Stimulated activated CD4-positive, alpha-beta T cell treated with anti-CD3 and anti-CD28 coated beads, Interleukin-2, amount 100 ng/mL, for 24 hours (primary cell): ENCODE measurements at places on chromosomes 12 and 14.

DNA sequence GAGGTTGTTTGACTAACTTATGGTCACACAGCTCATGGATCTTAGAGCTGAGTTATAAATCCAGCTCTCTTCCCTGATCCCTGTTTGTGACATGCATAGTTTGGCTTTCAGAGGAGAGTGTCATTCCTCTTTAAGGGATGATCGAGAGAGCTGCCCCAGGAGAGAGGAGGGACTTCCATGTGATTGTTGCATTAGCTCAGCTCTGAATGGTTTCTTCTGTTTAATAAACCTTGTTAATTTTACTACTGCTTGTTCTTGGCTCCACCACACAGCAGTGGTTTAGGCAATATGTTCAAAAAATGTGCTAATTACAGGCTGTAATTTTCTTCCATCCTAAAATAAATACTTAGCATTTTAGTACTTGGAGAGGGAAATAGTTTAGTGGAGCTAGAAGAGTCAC lies 152.5 kb downstream of the C12orf75 start:
- no peak for DNase-seq

DNA sequence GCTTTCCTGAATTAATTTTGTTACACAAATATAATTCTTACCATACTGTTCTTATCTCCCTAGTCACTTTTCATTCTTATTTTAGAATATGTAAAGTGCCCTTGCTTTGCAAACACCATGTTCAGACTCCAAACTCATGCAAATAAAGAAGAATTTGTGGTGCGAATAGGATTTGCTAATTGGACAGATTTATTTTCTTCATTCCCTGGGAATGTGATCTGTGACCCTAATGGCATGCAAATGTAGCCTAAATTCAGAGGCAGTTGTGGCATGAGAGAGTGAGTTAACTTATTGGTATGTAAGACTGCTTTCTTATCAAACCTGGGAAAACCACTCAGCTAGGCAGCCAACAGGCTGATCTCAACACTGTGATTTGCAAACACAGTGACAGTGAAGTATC lies 10.0 kb downstream of the CAPZA3 start:
- DNase-seq, result no peak

- no peak for DNase-seq
Observed at GRCh38 chr12:96493106-96493505, 3.7 kb downstream of the CFAP54 start.

DNA sequence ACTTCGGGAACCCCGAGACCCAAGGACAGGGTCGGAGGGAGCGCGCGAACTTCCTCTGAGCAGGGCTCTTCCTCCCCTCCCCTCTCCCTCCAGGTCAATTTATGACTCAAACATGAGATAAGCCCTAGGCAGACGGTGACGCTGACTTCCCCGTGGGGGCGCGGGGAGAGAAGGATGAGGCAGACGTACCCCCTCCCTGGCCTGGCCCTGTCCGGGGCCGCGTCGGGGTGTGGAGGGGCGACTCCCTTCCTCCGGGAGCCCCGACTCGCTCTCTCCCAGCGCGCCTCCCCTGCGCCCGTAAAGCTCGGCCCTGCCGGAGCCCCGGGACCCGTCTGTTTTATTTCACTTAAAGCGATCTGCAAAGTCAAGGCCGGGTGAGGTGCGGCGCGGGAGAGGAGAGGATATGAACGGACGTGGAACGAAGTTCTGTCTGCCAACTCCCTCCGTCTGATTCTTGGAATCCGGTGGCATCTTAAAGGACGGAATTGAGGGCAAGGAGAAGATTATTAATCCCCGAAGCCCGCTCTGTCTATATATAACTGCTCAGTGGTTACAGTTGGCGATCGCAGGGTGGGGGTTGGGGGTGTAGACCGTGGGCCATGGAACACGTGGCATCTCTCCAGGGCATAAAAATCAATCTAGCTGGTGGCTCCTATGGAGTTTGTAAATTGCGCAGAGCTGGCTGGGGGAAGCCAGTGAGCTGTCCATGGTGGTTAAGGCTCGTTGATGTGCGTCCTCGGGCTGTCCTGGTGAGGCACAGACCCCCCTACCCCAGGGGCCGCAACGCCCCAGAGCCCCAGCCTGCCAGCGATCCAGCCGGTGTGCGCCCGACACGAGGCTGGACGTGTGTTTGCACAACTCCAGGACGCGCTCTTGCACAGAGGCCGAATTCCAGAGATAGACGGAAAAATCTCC lies 2.9 kb upstream of the PTHLH start:
- DNase-seq, result peak; percentile 26

DNA sequence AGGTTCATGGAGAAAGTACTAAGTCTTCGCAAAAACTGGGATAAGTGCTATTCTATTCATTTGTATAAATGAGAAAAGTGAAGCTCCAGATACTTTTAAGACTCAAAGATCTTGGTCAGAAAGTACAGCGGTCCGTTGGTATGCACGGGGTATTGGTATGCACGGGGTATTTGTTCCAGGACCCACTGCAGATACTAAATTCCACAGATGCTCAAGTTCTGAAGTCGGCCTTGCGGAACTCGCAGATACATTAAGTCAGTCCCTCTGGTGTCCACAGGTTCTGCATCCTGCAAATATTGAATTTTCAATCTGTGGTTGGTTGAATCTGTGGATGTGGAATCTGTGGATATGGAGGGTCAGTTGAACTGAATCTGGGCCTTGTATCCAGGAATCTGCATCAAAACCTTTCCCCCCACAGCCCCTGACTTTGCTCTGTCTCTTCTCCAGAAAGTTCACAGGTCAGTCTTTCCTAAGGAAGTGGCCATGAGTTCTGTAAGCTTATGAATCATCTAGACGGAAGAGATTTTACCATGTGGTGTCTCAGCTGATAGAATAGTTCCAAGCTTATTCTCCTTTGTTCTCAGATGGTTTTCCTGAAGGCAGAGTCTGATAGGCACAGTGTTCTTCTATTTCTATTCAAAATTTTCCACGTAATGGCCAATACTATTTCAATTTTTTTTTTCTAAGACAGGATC lies 274.7 kb downstream of the NEDD1 start:
- no peak for DNase-seq

GRCh38 chr12:80445083-80445793 lies 1.2 kb downstream of the PTPRQ start:
- DNase-seq, result no peak

DNA sequence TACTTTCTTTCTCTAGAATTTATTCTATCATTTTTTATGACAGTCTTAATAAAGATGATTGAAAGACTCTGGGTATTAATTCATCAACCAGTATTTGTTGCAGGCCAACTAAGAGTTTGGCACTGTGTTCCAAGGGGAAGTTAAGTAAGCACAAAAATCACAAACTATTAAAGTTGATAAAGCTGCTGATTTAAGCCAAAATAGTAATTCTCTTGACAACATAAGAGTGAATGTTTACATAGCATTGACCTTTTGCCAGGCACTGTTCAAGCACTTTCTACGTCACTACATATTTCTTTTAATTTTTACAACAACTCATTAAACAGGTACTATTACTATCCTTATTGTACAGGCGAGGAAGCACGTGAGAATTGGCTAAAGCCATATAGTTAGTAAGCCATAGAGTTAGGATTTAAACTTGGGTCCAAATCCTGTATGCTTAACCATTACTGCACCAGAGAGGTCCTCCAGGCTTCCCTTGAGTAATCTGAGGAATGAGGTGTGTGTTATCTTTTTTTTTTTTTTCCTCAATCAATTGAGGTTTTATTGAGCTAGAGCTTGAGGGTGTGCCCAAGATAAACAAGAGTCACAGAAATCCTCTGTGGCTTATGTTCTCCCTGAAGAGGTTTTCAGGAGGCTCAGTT lies 1009.6 kb downstream of the DIO2 start:
- no peak for DNase-seq

DNA sequence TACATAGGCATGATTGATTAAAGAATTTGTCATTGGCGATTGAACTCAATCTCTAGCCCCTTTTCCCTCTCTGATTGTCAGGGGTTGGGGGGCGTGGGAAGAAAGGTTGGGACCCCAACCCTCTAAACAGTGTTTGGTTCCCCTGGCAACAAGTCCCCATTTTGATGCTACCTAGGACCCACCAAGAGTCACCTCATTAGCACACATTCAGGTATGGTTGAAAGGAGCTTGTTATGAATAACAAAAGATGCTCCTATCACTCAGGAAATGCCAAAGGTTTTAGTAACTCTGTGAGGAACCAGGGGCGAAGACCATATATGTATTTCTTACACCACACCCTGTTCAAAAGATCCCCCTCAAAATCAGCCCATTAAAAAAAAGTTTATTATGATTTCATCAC lies 14.3 kb downstream of the RNF212B start:
- DNase-seq, result no peak

GRCh38 chr14:55625481-55625880 lies 45.5 kb downstream of the KTN1 start:
- DNase-seq, result no peak

DNA sequence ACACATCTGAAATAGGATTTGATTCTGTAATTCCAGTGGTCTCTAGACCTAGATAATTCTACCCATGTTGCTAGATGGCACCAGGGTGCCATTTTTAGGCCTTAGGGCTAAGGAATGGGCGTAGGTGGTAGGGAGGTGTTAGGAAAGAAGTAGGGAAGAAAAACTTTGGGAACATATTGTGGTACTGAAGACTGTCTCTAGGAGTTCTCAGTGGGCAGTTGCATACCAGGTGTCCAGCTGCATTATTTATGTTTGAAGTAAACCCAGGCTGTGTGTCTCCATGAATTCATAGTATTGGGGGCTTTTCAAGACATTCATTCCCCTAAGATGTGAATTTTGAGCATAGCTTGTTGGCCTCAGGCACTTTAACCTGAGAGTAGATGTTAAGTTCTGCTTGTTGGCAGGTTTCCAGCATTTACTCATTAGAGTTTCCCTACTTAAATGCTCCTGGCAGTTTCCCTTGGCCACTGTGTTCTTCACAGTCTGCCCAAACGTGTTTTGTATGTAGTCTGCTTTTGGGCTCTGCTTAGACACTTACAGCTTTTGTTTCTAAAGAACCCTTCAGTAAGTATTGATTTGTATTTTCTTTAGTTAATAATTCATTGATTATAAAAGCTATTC lies 31.5 kb upstream of the CCT2 start:
- no peak for DNase-seq

DNA sequence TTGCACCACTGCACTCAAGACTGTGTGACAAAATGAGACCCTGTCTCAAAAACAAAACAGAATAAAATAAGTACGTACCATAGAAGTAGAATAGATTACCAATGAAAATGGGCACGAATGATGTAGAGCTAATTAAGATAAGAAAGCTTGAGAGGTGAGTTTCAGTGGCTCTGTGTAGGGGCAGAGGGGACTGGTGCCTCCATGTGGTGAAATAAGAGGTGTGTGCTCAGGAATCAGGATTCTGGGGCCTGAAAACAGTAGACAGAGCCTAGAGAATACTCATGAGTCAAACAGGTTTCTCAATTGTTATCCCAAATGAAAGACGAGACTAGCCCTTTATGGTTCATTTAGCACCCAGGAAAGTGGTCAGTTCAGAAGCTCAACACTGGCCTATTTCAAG lies 1145.1 kb downstream of the FLRT2 start:
- DNase-seq, result no peak

GRCh38 chr14:96002498-96002884 lies 36.7 kb upstream of the C14orf132 start:
- DNase-seq, result no peak

- no peak for DNase-seq
Observed at GRCh38 chr12:46533723-46534122, 161.2 kb upstream of the SLC38A2 start.
